ENCODE measurements at places on chromosomes 2 and 18.

DNA sequence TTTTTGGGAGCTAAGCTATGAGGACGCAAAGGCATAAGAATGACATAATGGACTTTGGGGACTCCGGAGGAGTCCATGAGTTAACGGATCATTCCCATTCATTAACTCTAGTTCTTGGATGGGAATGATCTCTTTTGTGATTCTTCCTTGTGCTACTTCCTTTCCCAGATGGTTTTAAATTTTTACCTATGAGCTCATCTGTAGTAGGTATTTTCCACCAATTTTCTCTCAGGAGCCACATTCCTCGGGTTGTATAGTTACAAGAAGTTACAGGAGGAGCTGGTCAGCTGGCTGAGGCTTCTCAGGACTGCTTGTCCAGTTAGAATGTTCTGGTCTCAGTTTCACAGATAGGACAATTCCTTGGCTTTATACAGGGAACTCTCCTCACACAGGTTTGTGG is 42.9 kb upstream of the LPIN2 start:
- no peak for DNase-seq

DNA sequence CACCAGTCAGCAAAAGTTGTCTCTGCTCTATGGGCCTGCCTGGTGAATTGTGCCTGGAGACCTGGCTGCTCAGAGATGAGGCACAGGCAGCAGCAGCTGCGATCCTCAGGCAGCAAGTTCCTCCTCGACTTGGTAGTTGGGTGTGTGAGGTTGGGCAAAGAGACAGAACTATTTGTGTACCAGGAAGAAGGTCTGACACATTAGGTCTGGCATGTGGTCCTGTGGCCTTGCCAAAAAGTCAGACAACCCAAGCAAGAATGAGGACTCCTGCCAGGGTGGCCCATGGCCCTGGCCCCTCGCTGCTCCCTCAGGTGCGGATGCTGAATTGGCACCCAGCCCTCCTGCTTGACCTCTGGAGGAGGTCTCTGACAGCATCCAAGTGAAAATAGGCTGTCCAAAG is 192.7 kb downstream of the DYSF start:
- DNase-seq, result no peak

GRCh38 chr2:112710956-112711750 is 9.7 kb upstream of the NT5DC4 start:
- no peak for DNase-seq

DNA sequence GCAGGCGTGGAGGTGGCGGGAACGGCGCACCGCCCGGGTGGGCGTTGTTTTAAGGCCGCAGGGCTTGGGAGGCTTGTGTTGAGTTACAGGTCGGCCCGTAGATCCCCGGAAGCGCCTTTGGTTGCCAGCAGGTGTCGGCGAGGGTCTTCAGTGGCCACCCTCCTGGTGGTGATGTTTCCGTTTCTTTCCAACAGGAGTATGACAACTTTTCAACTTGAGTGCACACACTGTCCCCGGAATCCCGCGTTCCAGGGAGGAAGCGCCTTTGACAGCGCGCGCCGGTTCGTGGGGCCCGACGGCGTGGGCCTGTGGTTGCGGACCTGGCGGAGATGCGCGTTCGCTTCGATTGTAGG is 1.0 kb upstream of the HDAC4 start:
- DNase-seq, result peak; percentile 24

DNA sequence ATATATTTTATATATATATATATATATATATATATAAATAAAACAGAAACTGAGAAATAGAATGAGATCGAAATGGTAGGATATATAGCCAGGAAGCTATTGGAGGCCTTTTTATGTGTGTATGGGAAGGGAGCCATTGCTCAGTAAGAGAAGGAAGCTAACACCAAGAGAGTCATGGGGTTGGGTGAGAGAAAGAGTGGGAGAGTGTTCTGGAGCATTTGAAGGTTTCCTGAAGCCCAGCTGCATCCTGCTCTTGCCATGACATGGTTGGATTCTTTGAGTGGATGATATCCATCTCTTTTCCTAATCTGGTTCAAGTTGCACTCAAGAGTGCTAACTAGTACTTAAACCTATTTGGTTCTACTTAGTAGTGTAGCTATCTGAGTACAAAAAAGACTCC is 282.3 kb downstream of the DYSF start:
- no peak for DNase-seq

GRCh38 chr2:241598487-241598886 is 38.5 kb downstream of the THAP4 start:
- no peak for DNase-seq

- DNase-seq, result peak; percentile 39
Measured at GRCh38 chr2:165698444-165698884, 95.6 kb downstream of the GALNT3 start.

- DNase-seq, result no peak
Measured at GRCh38 chr18:39951142-39951720, 2003.8 kb upstream of the PIK3C3 start.

- DNase-seq, result no peak
Measured at GRCh38 chr2:197911667-197912066, 107.3 kb downstream of the PLCL1 start.

DNA sequence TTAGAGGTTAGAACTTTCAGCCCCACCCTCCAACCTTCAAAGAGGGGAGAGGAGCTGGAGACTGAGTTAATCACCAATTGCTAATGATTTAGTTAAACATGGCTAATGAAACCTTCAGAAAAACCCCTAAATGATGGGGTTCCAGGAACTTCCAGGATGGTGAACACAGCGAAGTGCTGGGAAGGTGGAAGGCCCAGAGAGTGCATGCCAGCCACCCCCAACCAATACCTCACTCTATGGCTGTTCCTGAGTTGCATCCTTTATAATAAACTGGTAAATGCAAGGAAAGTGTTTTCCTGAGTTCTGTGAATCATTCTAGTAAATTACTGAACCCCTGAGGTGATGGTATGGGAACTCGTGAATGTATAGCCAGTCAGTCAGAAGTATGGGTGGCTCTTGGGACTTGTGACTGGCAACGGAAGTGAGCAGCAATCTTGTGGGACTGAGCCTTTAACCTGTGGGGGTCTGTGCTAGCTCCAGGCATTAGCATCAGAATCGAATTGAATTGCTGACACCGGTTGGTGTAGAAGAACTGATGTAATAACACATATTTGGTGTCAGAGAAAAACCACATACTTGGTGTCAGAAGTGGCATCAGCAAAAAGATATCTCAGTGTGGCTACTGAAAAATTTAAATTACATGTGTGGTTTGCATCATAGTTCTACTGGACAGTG is 37.4 kb downstream of the NPHP1 start:
- DNase-seq, result no peak

GRCh38 chr2:115161081-115161770 is 718.8 kb downstream of the DPP10 start:
- DNase-seq, result peak; percentile 68

DNA sequence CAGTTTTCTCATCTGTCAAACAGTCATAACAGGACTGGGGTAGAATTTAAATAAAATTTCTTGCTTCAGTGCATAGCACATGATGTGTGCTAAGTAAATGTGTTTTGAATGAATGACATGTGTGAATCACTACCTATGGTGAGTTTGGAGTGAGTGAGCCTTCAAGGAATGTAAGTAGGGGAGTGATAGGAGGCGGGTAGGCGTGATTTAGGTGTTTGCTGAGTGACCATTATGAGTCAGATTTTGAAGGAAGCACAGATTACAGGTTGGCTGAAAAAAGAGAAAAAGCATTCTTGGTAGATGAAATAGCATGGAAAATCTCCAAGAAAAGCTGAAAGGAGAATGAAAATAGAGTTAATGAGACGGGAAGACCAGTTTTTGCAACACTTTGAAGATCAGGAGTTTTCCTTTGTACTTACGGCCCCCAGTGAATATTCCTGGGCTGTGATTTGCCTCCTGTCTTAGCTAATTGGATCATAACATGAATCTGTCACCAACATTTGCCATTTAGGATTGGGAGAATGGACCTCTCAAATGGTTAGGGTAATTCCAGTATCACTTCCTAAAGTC is 136.9 kb upstream of the GATA6 start:
- peak; percentile 14 for DNase-seq
